Pancreas (tissue), 10 donors: ENCODE measurements at places on chromosomes 7 and 10.

DNA sequence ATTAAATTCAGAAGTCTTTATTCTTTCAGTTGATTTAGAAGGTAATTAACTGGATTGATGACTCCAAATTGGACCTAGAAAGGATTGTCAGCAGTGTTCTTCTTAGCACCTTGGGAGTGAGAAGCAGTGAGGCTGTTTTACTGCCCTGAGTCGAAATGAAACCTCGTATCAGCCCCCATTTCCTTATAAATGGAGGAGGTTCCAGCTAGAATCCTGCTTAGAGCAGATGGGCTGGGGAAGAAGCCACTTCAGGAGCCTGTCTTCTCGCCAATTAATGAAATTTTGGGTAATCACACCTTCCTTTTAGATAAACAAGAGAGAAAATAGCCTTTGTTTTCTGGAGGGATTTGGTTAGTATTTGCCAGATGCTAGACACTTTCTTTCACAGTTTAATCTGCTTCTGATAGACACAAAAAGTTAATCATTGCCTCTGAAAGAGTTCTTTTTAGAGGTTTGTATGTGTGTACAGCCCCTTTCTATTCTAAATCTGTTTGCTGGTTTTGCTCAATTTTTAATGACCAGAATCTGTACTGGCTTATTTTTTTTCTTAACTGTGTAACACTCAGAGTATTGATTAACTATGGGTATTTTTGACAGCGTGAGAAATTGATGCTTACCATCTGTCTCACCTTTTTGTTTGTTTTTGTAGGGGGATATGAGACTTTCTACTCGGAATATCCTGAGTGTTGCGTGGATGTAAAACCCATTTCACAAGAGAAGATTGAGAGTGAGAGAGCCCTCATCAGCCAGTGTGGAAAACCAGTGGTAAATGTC, 4.6 kb downstream of the DUSP5 start:
- DNase-seq, result no peak

- DNase-seq, result no peak
Observed at GRCh38 chr7:149238051-149238450, 1.4 kb upstream of the ZNF212 start.

DNA sequence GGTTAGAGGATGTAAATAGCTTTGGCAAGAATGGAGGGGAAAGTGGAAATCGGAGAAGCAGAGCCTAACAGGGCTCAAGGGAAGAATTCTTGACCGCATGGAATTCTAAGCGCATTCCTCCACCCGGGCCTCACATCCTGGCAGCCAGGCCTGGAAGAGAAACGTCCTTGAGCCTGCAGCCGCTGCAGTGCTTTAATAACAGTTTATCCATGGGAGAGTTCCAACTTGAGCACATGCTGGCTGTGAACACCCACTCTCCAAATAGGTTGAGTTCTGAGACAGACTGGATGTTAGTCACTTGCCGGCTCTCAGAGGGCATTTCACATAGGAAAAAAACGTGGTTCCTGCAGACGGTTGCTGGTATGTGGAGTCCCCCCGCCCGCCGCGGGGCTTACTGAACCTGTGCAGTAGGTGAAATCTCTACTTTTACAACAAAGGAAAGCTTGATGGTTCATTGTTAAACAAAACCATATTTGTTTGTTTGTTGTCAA, 61.4 kb upstream of the STEAP1B start:
- peak; percentile 64 for DNase-seq

DNA sequence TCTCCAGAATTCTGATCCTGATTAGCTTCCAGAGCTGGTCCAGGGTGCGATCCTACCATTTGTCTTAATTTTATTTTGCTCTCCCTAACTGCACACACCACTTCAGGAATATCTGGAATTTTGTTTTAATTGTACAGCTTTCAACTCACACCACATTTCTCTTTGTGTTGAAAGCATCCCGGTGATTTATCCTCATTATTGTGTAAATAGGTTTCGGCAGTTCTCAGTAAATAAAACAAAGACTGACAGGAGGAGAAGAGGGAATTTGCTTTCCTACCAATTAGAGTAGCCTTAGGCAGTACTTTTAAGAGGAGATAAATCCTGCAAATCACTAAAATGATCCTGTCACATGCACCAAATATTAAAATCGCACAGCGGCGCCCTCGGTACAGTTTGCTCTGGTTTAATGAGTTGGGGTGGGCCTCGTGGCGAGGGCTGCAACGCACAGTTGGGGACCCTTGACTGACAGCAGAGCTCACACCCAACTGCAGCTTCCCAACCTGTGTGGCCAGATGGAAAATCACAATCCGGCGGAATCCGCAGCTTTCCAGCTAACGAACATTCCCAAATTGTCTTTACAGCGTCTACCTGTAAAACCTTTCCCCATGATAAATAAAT, 62.6 kb downstream of the EBF3 start:
- DNase-seq, result no peak

GRCh38 chr7:104299777-104300176, 28.6 kb upstream of the LHFPL3 start:
- no peak for DNase-seq

GRCh38 chr10:15585303-15585715, 134.4 kb downstream of the ITGA8 start:
- peak; percentile 21 for DNase-seq

GRCh38 chr7:105438847-105439173, 50.1 kb upstream of the SRPK2 start:
- no peak for DNase-seq
